ENCODE measurements at places on chromosomes 1 and 21.

- DNase-seq, result no peak
Observed at GRCh38 chr1:99005537-99005942, 879 bp upstream of the PLPPR5 start.

- DNase-seq, result no peak
Observed at GRCh38 chr1:227433663-227434341, 115.5 kb upstream of the CDC42BPA start.

DNA sequence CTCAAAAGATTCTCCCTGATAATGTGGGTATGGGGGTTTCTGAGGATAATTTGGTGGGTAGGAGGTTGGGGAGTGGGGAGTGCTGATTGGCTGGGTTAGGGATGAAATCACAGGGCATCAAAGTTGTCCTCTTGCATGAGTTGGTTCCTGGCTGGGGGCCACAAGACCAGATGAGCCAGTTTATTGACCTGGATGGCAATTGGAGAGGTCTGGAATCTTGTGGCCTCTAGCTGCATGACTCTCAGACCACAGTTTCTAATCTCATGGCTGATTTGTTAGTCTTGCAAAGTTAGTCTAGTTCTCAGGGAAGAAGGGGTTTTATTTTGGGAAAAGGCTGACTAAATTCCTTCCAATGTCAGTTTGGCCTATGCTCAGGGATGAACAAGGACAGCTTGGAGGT is 3.3 kb upstream of the GBP1 start:
- DNase-seq, result no peak

DNA sequence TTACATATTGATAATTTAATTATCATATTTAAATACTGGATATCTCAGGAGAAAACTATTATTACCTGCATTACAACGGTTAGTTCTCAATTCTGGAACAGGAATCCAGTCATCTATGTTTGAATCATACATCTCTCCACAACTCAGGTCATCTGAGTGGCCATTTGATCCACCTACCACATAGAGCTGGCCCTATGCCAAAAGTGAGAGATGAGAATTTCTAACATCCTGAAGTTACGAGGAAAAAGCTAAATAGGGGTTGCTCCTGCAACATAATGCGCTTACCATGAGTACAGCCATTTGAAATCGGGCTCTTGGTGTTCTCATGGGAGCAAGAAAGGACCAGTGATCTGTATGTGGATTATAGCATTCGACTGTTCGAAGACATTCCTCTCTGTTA is 16.9 kb downstream of the IVNS1ABP start:
- no peak for DNase-seq
